Left cardiac atrium (tissue), 4 donors: ENCODE measurements at places on chromosomes 3 and 15. TPM values are rescaled to one million over a fixed set of nuclear protein-coding genes. Genes with fewer than 3 reads are reported as not detected.

DNA sequence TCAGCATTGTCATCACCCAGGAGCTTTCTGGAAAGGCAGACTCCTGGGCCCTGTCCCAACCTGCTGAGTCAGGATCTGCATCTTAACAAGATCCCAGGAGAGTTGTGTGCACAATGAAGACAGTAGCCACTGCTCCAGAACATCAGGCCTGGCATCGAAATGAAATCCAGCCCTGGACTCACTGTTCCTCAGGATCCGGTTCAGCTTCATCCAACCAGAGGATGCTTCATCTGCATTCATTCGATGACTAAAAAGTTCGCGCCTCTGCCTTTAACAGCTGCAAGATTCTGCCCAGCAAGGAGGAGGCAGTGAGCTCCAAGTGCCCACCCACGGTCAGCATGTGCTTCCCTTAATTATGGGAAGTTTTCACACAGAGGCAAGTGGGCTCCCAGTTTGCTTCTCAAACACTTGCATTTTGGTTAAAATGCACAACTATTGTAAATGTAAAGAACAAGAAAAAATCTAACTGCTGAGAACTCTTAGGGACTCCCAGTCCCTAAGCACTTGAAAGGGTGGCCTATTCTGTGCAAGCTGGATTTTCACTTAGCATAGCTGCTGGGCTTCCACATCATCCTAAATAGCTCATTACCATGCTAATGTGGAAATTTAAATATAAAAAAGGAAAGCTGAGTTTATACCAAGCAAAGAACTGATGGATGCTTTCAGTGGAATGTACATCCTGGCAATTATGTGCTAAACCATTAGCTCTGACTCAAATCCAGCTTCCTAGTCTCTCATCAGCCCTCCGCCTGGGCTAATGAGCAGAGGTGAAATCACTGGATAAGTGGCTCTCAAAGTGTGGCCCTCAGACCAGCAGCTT, 25.5 kb upstream of the ESYT3 start:
- DNase-seq: no peak

DNA sequence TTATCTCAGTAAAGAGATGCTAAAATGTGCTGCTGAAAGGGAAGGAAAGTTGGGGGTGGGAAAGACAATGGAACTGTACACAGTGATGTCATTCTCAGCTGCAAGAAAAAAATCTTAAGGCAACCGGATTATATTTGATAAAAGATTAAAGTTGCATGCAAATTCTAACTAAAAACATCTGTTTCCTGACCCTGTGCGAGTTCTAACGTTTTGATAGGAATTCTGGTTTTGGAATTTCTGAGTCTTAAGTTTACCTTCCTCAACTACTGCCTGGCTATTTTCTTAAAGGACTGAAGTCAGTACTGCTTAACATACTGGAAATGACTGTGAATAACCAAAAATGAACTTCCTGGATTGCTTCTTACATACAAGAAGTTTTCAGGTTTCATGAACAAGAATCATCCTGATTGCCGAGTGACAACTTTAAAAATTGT, 115.5 kb downstream of the SLC25A26 start:
- no peak for DNase-seq

Gene ZBTB47
- 108 TPM for total RNA-seq

Gene ROBO1
- total RNA-seq: 13.6 TPM

Gene RASGRP1
- 1.6 TPM for total RNA-seq
